NCI-H460 (cell line): ENCODE measurements at places on chromosomes 16 and 17.

DNA sequence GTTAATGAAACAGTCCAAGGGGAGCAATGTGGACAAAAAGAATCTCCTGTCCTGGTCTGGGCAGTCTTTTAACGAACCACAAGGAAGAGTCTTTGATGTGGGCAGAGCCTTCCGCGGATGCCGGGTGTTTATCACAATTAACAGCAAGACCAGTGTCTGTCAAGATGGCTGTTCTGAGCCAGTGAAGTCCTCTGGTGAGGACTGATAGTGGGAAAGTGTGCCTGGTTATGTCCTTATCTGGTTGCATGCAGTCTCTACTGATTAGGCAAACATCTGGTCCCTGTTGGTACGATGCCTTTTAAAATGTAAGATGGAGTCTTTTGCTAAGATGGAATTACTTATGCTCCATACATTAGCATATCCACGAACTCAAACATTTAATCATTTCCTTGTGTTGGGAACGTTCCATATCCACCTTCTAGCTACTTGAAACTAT lies 88.5 kb downstream of the ZNF18 start:
- no peak for DNase-seq

DNA sequence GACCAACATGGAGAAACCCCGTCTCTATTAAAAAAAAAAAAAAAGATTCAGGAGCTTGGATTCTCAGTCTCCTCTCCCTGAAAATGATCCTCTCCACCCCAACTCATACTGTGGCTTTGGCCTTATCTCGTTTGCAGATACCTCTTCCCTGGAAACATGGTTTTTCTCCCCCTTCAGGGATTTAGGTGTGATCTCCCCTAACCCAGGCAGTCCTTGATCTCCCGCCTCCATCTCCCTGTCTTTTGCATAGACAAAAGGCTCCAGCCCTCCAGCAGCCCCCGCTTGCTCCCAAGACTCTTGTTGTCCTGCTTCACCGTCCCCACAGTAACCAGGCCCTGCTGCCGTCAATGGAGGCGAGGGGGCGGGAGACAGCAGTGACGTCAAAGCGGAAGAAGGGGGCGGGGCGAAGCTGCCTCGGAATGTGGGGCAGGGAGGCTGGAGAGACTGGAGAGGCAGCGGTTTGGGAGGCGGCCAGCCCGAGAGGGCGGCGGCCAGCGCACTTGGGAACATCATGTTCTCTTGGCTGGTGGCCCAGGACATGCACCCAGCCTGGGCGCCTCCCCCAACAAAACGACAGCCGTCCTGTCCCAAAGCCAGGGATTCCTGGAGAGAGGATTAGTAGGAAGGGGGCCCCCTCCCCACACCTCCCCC lies 1.9 kb upstream of the PER1 start:
- peak; percentile 97 for DNase-seq

GRCh38 chr16:52405441-52405840 lies 141.5 kb downstream of the TOX3 start:
- DNase-seq = no peak

- no peak for DNase-seq
Measured at GRCh38 chr17:4162321-4162720, 19.3 kb downstream of the CYB5D2 start.

GRCh38 chr17:50884439-50885311 lies 18.5 kb upstream of the TOB1 start:
- no peak for DNase-seq

DNA sequence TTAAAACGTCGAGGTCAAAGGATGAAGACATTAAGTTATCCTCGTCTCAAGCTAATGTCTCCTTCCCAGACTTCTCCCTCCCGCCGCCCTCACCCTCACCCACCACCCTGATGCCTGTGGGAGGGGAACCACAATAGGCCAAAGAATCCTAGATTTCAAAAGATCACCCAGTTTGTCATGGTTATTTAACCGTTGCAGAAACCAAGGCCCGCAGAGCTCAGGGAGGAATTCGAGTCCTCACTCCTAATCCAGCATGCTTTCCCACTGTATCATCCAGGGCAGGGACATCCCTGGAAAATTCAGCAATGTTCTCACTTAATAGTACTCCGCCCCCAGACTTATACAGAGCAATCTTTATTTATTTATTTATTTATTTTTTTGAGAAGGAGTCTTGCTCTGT lies 41.8 kb upstream of the MYH10 start:
- DNase-seq = no peak

DNA sequence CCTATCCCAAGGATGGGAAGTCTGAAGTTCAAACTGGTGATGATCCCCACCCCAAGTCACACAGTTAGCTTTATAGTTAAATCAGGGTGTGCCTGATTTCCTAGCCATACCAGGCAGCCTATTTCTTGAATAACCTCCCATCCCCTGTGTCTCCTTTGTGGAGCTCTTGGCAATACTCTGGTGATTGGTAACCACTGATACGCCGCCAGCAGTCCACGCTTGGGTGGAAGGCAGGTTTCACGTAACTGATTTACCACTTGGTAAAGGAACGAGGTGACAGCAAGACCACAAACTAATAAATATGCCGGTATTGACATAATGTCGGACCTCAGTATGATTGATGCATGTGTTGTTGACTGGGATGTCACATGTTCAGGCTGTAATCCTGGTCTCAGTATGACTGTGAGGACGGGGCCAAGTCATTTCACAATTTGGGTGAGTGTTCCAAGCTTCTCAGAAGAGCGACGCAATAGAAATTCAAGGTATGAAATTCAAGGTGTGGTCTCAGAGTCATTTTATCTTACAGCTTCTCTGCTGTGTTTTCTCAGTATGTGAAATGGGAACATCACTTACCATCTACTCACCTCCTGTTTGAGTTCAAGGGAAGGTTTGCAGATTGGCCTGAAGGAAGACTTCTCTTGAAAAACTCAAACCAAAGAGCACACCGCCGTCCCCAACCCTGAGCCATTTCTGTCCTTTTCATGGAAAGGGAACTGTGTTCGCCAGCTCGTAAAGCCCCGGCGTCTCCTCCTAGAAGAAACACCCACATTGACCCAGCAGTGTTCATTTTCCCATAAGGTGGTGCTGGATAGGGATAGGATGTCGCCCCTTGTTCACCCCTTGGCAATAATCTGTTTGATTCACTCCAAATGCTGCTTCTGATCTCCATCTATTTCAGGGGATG lies 678.9 kb downstream of the WWOX start:
- no peak for DNase-seq

DNA sequence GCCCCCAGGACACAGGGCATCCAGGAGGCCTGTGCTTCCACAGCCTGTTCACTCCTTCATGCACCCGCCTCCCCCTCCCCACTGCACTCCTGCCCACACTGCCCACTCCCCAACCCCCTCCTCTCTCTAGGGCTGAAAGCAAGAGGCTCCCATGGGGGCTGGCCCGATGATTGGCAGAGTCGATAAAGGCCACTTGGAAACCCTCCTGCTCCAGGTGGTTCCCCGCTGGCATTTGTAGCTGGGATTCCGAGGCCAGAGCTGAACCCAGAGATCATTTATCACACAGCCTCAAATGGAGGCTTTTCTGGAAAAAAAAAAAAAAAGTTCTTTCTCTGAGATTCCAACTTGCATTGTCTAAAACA lies 74.1 kb downstream of the SREBF1 start:
- DNase-seq = no peak

DNA sequence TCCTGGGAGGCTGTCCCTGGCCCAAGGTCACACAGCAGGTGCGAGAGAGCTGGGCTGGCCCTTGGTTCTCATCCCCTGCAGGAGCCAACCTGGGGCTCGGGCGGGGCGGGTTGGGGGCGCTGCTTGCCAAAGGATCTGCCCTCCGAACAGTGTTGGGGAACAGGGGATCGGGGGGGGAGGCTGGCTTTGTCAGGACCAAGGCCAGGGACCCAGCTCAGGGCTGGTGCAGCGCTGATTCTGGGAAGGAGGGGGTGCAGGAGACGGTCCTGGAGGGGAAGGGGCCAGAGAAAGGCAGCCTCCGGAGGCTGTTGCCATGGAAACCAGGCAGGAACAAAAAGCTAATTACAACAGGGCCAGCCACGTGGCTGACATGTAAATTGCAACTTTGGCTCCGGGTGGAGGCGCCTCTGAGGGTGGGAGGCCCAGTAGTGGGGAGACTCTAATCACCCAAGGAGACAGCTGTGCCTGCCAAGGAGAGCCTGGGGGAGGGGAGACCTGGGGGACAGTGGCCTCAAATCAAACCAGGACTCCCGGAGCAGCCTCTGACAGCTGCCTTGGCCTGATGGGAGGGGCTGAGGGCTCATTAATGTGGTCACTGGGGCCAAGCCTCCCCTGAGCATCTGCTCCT lies 1.3 kb downstream of the TUBB3 start:
- DNase-seq = no peak

DNA sequence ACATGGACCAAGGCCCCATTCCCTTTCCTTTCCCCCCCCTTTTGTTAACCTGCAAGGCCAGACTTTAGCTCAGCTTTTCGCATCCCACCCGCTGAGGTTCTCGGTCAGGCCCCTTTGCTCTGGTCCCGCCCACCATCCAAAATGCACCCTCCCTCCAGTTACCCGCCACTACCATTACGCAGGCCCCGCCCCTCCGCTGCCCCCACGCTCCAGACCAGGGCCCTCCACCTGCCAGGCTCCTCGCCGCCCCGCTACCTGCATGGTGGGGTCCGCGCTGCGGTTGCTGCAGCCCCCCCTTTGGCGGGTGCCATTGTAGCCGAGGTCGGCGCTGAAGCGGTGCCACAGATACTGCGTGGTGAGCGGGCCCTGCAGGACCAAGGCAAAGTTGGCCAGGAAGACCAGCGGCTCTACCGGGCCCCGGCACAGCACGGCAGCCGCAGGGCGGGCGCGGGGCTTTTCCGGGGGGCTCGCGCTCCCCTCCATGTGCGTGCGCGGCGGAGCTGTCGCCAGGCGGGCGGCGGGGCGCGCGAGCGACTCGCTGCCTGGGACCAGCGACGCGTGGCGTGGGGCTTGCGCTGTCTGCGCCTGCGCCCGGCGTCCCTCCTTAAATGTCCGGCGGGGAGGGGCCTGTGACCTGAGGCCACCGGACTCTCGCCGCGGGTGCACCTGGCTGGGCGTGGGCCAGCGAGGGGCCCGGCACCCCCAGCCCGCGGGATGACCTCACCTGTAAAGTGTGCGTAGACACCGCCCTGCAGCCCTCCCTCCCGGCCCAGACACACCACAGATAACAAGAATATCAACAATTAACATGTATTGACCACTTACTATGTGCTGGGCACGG lies at the start of gene SLC46A1:
Gene SLC46A1 (minus strand): TSS at position 581 of the 841 bp plus-strand sequence. CDS start 98 bp downstream, at position 483.
- no peak for DNase-seq

DNA sequence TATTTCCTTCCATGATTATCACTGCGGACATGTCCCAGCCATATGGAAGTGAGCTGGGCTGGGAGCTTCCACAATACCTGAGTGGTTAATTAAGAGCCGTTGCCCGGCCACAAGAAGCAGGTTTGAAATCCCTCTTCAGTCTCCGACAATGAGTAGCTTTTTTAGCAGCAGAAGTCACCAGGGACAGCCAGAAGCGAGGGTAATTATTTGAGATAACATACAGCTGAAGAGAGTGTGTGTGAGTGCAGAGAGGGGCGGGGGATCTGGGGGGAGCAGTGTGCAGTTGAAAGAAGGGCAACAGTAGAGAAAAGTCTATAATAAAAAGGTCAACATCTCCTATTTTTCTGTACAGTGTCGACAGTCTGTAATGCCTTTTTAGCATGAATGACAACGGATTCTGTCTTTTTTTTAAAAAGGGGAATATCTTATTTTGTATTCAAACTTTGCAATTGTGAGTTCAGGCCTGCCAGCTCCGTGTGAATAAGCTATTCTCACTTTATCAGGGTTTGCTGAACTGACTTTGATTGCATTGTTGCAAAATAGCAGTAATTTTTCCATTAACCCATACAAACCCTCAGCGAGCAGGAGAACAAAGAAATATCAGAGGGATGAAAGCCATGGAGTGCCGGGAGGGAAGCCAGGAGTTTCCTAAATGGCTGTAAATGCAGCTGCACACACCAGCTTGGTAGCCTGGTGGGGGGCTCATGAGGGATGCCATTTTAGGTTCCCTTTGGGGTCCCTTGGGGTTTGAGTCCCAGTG lies 220.3 kb upstream of the IRX3 start:
- no peak for DNase-seq

GRCh38 chr16:15790458-15790857 lies 66.4 kb downstream of the MYH11 start:
- DNase-seq = no peak

DNA sequence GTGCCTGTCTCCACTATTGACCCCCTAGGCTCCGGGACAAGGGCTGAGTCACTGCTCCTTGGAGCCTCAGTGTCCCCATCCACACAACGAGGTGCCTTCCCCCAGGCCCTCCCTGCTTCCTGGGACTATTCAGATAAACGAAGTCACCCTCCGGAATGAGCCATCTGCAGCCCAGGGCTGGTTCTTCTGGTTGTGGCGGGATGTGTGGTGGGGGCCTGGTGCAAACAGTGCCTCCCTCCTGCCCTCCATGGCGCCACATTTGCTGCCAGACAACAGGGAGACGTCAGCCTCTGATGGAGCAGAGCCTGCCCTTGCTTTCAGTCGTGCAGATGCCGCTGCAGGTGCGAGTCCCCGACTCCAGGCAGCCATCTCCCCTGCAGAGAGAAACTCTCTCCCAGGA lies 5.1 kb upstream of the KRT16 start:
- DNase-seq = no peak

DNA sequence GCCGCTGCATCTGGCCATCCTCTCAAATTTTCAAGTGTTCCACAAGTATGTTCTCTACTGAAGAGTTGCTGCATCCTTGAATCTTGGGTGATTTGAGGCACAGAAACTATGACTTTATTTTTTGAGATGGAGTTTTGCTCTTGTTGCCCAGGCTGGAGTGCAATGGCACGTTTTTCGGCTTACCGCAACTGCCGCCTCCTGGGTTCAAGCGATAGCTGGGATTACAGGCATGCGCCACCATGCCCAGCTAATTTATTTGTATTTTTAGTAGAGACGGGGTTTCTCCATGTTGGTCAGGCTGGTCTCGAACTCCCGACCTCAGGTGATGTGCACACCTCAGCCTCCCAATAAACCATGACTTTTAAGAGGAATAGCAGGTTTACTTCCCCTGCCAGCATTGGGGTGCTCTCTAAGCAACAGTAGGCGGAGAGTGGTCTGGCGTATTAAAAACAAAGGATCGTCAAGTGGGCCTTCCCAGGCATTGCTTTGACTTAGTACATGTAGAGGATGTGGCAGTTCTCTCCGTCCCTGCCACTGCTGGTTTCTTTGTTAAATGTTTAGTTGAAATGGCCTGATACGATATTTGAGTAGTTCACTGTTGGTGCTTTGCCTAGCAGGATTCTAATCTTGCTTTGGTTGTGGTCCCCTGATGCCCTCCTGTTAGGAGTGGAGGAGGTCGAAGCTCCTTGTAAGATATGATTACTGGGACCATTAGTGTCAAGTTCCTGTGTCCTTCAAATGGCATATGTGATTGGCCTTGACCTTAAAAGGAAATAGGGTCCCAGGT lies 9.5 kb downstream of the PYCARD start:
- DNase-seq = no peak

GRCh38 chr17:63490329-63490728 lies 13.5 kb downstream of the ACE start:
- no peak for DNase-seq
